Effector memory CD4-positive, alpha-beta T cell (primary cell): ENCODE measurements at places on chromosomes 6 and 20.
A peak's percentile ranks its signal among the peaks of the same experiment; 100 is the strongest.

DNA sequence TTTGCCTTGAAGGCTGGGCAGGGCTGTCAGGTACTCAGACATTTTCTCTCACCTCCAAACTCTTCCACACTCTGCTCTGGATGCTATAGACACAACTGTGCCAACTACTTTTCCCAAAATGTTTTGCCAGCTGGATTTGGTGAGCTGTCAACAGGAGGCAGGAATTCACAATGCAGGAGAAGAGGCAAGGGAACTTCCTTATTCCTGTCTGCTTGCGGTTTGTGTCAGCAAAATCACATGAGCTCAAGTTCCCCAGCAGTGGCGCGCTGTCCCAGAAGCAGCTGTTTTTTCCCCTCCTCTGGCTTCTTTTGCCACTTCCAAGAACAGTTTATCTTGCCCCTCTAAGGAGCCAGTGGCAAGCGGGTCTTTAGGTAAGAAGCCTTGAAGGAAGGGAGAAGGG is 608.2 kb downstream of the PRKN start:
- no peak for DNase-seq

- no peak for DNase-seq
Observed at GRCh38 chr6:153140299-153140698, 9.2 kb upstream of the RGS17 start.

DNA sequence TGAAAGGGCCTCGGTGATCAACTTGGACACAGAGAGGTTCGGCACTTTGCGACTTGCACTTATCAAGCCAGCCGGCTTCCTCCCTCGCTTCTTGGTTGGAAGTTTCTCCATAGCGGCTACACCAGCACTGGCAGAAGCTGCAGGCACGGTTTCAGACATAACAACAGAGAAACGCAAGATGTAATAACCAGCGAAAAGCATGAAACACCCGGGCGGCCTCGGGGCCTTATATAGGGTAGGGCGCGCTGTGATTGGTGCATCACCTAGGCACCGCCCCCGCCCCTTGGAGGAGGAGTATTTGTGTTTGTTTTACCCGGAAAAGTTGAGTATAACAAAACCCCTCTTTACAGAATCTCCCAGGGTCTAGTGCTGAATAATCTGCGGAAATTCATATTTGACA is 20.7 kb downstream of the HFE start:
- no peak for DNase-seq

DNA sequence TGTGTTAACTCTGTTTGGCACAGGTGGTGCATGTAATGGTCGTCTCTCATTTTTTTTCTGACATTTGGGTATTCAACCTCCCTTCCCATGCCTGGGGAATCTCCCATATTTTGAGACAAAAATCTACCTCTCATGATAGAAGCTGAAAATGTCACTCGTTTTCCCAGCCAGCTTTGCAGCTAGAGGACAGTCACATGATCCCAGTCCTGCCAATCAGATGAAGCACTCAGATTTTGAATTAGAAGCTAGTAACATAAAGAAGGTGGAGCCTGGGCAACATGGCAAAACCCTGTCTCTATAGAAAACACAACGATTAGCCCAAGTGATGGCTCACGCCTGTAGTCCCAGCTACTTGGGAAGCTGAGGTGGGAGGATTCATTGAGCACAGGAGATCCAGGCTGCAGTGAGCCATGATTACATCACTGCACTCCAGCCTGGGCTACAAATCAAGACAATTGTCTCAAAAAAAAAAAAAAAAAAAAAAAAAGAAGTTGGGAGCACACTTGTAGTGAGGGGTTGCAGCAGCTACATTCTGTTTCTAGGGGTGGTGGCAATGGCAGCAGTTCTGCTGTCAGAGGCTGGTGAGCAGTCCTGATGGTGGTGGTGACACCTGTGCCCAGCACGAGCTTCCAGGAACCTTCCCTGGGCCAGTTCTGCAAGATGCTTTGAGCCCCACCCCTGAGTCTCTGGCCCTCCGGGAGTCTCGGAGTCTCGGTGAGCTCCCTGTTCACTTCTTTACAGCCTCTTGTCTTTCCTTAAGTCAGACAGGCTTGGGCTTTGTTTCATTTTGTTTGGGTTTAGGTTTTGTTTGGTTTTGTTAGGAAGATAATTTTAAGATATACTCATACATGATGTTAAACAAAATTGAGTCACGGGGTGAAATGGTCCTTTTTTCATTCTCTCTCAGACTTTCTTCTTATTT is 94.1 kb upstream of the KCNG1 start:
- no peak for DNase-seq

DNA sequence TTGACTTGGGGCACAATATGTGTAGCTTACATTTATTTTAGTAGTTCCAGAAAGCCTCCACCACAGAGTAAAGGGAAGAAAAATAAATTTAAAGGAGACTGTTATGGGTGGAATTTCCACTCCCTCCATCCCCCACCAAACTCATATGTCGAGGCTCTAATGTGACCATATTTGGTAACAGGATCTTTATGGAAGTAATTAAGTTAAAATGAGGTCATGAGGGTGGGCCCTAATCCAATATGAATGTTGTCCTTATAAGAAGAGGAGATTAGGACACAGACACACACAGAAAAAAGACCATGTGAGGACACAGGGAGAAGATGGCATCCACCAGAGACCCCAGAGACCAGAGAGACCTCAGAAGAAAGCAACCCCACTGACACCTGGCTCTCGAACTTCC is 189.7 kb downstream of the EDN1 start:
- no peak for DNase-seq

DNA sequence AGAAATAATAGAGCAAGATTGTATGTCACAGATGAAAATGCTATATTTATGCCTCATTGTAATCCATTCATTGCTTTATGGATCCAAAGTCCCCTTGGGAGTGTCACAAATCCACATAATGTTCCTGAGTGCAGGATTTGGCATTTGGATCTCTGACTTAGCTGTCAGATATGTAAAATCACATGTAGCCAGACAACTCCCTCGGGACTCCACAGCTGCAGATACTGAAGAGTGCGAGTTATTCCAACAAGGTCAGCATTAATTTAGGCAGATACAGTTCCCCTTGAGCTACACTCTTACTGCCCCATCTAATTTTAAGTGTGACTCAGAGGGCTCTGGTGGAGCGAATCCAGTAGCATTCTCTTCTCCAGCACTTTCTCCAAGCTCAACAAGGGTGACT is 433.2 kb downstream of the CD83 start:
- DNase-seq: no peak

- peak; percentile 23 for DNase-seq
Observed at GRCh38 chr6:26187981-26188635, 100.9 kb downstream of the HFE start.

- DNase-seq: no peak
Observed at GRCh38 chr20:11375966-11376365, 541.7 kb upstream of the BTBD3 start.

DNA sequence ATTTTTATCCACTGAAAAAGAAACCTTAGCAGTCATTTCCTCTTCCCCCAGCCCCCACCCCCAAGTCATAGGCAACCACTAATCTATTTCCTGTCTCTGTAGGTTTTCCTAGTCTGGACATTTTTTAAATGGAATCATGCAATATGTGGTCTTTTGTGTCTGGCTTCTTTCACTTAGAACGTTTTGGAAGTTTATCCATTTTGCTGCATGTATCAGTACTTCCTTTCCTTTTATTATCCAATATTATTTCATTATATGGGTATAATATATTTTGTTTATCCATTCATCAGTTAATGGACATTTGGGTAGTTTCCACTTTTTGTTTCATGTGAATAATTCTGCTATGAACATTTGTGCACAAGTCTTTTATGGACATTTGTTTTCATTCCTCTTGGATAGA is 99.3 kb upstream of the BMP5 start:
- DNase-seq: no peak

GRCh38 chr6:125107896-125108295 is 45.7 kb upstream of the TPD52L1 start:
- DNase-seq: no peak

GRCh38 chr6:100803264-100804045 is 77.7 kb downstream of the ASCC3 start:
- DNase-seq: no peak

DNA sequence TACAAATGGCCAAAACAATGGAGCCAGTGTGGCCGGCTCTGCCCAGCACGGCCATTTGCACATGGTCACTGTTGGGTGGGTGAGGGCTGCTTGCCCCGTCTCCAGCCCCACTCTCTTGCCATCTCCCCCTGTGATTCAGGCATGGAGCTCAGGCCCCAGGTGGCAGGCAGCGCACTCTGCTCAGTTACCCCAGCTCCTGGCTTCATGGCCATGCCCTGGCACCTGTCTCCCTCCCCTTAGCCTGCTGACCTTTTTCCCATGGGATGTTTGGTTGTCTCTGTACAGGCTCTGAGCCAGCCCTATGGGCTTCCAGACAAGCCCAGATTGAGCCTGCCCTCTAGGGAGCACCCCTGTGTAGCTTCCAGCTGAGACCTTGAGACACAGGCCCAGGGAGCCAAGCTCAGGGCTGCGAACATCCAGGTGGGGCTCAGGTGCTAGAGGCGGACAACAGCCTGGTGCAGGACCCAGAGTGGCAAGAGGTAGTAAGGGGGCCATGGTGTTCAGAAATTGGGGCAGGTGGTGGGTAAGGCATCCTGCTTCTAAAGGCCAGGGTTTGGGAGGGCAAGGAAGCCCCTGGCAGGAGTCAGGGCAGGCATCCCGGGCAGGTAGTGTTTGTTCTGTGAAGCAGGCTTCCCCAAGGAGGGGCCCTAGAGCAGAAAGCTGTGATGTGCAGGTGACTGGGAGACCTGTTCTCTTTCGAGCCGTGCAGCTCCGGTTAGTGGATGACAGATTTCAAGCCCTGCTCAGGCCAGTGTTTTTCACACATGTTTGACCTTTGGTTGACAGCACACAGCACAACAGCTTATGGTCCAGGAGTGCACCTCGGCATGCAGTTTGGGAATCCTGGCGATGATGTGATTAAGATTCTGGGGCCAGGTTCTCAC is 17.7 kb downstream of the SYNJ2 start:
- no peak for DNase-seq

DNA sequence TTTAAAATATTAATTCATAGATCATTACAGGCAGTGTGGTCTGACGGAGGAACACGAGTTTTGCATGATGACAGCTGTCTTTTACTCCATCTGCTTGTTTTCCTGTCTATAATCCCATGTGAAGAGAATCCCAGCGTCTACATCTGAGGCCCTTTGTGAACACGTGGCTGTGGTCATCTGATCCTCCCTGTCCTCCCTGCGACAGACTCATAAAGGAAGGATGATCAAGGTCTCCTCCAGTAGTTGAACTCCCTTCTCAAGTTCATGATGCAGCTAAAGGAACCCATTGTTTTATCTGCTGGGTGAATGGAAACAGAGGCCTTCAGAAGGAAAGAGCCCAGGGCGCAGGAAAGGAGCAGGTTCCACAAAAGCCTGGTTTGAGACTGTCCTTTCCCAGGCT is 435.8 kb upstream of the JARID2 start:
- DNase-seq: no peak

- no peak for DNase-seq
Observed at GRCh38 chr6:47440719-47441118, 36.9 kb upstream of the CD2AP start.

DNA sequence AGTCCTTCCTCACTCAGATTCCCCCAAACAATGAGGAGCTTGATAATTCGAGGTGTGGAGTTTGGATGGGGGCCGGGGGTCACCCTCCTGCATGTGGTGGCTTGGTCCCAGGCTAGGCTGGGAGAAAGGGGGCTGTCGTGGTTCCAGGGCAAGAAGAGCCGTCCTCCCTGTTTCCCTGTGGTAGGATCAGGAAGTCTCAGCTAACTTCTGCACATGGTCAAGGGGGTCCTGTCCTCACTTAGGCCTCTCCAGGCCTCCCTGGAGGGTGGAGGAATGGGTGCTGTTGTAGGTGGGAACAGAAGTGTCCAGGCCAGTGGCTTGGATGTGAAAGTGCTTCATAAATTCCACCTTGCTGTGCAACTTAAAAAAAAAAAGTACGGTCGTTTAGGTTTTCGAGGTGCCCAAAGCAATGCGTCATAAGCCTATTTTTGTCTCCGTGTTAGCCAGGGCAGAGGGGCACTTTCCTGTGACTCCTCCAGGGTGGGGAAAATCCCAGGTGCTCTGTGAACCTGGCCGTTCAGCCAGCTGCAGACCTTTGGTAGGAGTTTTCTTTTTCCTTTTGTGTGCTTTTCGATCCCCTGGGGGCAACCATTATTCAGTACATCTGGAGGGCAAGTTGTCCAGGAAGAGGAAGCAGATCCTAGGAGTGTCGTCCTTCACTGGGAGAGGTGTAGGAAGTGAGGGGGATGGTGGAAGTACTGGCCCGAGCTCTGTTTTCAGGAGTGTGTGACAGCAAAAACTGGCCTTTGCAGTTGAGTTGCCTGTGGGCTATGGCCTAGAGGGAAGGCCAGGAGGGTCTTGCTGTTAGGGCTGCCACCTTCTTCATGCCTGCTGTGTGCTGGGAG is 9.6 kb downstream of the IGF2R start:
- peak; percentile 31 for DNase-seq

DNA sequence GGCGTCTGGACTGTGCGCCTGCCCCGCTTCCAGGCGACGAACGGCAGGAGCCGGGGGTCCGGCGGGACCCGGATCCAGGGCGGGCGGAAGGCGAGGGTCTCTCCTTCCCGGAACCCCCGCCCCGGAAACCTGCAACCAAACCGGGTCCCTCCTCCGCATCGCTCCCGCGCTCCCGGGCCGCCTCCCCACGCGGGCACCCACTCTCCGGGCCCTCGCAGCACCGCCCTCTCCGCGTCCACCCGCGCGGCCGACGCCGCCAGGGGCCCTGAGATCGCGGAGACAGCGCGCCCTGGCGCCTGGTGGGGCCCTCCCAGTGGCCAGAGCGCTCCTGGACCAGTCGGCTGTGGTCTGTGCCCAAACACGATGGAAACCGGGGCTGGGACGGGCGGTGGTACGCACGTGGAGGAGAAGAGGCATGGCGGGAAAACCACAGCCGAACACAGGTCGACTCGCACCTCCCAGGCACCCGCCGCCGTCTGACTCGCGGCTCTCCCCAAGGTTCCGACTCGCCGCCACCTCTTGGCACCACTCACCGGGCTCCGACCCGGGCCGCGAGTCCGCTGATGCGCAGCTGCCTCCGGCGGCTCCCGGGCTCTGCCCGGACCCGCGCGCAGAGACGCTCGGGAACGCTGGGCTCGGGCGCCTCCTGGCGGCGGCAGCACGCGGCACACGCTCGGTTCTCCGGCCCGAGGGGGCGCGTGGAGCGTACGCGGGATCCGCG is 7.9 kb downstream of the NKX2-2 start:
- peak; percentile 30 for DNase-seq

- DNase-seq: no peak
Observed at GRCh38 chr6:11763460-11764249, 14.9 kb downstream of the ADTRP start.

DNA sequence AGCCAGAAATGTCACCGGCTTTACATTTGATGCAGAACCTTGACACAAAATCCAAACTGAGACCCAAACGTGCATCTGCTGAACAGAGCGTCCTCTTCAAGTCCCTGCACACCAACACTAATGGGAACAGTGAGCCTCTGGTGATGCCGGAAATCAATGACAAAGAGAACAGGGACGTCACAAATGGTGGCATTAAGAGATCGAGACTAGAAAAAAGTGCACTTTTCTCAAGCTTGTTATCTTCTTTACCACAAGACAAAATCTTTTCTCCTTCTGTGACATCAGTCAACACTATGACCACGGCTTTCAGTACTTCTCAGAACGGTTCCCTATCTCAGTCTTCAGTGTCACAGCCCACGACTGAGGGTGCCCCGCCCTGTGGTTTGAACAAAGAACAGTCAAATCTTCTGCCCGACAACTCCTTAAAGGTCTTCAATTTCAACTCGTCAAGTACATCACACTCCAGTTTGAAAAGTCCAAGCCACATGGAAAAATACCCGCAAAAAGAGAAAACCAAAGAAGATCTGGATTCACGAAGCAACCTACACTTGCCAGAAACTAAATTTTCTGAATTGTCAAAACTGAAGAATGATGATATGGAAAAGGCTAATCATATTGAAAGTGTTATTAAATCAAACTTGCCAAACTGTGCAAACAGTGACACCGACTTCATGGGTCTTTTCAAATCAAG is 108.4 kb downstream of the RTN4IP1 start:
- peak; percentile 77 for DNase-seq
